CD4-positive, alpha-beta T cell treated with Interleukin-15 for 4 hours (primary cell): ENCODE measurements at places on chromosomes 1 and 21.
A peak's percentile ranks its signal among the peaks of the same experiment; 100 is the strongest.

DNA sequence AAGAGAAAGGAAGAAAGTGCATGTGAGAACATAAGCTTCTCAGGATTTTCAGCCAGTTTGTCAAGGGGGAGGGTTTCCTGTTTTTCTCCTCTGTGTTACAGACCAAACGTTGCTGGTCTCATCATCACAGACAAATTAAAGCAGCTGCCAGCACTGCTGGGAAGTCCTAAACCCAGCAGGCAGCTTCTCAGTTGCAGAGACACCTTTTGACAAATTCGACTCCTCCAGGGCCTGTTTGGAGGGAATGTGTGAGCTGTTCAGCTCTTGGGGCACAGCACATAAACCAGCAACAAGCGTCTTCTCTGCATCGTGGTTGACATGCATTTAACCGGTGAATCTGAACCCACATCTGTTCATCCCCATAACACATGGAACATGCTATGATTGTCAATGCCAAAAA is 454.6 kb upstream of the RUNX1 start:
- DNase-seq: peak; percentile 9

DNA sequence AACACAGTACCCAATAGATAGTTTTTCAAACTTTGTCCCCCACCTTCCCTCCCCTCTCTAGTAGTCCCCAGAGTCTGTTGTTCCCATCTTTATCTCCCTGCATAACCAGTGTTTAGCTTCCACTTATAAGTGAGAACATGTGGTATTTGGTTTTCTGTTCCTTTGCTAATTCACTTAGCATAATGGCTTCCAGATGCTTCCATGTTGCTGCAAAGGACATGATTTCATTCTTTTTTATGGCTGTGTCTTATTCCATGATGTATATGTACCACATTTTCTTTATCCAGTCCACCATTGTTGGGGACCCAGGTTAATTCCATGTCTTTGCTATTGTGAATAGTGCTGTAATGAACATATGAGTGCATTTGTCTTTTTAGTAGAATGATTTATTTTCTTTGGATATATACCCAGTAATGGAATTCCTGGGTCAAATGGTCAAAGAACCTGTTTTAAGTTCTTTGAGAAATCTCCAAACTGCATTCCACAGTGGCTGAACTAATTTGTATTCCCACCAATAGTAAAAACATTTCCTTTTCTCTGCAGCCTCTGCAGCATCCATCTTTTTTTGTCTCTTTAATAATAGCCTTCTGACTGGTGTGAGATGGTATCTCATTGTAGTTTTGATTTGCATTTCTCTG is 126.0 kb downstream of the AK5 start:
- no peak for DNase-seq

GRCh38 chr1:103788377-103788776 is 38.7 kb downstream of the AMY1C start:
- DNase-seq: no peak

DNA sequence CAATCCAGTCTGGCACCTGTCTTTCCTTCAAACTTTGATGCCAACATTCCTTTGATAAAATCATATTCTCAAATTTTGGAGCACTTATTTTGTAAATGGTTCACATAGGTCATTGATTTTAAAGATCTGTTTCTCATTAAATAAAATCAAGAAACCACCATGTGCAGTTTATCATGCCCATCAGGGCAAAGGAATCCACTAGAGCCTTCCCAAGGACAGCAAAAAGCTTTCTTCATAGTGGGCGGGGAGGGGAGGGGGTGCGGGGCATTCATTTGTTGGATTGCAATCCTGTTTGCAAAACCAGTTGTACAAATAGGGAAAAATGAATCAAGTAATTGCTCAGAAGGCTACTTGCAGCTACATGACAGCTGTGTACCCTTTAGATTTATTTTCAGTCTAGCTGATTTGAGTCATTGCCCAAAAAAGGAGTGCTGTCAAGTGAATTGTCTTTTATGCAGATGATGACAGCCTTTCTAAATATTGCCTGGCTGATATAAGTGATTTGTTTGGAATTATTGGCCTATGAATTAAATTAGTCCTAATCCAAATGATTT is 23.0 kb downstream of the LRRC8B start:
- DNase-seq: no peak

- DNase-seq: no peak
Measured at GRCh38 chr1:93340090-93340489, 5.6 kb upstream of the DR1 start.

DNA sequence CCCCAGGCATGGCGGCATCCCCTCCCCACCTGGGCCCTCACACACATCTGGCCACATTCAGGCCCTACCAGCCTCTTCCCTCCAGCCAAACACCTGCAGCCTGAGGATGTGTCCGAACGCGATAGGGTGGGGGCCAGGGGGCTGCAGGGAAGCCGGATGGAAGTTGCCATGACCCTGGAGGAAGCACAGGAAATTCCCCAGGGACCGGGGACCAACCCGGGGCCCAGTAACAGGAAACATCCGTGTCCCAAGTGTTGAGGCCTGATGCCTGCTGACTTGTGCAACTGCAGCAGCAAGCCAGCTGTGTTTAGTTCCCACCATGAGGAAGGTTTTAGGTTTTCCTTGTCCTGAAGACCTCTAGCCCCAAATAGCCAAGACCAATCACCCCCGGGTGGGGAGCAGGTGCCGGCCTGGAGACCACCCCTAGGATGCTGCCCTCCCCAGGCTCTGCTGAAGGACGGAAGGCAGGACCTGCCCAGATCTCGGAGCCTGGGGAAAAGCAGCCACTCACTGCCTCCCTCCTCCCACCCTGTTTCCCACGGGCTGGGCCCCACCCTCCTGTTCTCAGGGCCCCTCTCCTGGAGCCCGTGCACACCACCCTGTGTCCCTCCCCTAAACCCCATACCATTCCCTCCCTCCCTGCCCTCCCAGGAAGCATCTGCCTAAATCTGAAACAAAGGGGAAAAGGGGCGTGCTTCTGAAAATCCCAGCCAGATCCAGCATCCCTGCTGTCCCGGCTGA is 29.8 kb downstream of the MEGF6 start:
- DNase-seq: no peak

DNA sequence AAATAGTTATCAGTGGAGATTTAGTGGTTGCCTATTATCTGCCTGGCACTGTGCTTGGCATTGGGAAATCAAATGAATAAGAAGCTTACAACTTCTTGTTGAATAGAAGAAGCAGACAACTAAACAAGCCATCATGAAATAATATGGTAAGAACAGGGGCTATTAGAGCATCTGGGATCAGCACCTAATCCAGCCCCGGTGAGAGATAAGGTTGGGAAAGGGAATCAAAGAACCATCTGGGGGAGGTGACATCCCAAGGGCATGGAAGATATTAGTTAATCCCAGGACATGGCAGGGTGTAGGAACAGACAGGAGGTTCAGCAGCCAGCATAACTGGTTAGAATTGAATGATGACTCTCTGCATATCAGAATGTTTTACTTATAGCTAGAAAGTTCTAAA is 36.3 kb upstream of the SUCO start:
- no peak for DNase-seq

- no peak for DNase-seq
Measured at GRCh38 chr21:33266789-33267135, 595 bp downstream of the IL10RB start.

DNA sequence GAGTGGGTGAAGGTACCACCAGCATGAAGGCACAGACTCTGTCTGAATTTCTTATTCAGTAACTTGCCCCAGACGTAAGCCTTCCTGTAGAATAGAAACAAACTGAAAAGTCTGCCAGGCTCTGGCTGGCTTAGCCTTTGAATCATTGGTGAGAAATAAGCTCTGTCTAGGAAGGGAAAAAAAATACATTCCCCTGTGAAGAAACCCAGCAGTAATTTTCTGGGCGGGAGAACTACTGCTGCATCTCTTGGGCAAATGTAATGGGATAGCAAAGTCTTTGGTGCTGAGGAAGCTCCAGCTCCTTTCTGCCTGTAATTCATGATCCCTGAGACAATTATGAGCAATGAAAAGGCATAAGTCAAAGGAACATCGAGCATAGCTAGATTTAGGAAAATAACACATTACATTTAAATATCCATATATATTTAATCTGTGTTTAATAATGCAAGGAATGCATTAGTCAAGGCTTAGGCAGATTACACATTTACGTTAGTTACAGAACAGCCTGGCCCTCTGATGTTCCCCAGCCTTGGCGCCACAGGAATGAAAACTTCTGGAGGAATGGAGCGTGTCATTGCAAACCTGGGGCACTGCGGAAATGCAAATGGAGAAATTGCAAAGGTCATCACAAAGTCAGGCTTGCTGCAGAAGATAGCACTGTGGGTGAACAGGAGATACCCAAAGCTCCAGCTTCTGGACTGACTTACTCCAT is 216.3 kb upstream of the CAMK1G start:
- no peak for DNase-seq

DNA sequence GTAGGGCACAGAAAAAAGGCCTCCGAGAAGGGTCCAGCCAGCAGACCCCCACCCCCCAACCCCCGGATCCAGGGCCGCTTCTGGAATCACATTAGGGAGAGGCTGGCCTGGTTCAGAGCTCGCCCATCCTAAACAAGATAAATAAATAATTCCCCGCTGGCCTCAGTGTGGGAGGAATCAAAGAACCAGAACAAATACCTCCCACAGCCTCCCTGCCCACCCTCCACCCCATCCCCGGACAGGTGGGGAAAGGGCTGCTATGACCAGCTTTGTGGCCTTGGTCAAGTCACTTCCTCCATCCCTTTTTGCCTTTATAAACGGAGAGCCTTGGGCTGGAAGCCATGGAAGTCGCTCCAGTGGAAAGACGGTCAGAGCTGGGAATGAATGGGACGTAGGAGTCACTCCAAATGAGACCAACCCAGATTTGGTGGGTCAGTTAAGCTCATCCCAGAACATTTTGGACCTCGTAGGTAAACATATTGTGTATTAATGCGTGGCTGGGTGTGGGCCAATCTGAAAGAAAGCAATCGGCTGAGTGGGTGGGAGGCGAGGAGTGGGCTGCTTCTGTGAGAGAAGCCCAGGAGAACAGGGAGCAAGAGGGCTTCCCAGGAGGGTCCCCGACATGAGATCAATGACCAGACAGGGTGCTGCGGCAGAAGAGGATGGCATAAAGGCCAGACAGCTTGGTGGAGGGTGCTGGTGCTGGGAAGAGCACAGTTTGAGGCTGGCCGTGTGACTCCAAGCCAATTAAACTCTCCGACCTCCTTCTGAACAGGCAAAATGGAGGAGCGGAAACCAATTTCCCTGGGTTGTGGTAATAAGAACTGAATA is 63.3 kb downstream of the MEF2D start:
- DNase-seq: no peak

- peak; percentile 79 for DNase-seq
Measured at GRCh38 chr1:172638885-172639831, 19.7 kb upstream of the FASLG start.

DNA sequence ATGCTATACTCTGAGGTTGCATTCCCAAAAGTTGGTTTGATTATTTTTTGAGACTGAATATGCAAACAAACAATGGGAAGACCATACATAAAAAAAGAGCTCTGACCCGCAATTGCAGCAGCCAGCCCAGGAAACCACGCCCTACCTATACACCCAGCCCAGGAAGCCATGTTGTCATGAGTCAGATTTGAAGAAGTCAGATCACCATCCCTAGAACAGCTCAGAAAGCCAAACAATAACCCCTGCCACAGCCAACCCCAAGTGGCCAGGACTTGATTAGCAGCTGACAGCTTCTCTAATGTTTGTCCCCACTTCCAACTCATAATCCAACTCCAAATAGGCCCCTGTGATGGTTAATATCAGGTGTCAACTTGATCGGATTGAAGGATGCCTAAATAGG is 621.9 kb downstream of the NPHP4 start:
- DNase-seq: peak; percentile 66

GRCh38 chr1:229643996-229644745 is 18.1 kb downstream of the URB2 start:
- DNase-seq: no peak

- DNase-seq: no peak
Measured at GRCh38 chr1:176847052-176847451, 317.5 kb downstream of the ASTN1 start.

DNA sequence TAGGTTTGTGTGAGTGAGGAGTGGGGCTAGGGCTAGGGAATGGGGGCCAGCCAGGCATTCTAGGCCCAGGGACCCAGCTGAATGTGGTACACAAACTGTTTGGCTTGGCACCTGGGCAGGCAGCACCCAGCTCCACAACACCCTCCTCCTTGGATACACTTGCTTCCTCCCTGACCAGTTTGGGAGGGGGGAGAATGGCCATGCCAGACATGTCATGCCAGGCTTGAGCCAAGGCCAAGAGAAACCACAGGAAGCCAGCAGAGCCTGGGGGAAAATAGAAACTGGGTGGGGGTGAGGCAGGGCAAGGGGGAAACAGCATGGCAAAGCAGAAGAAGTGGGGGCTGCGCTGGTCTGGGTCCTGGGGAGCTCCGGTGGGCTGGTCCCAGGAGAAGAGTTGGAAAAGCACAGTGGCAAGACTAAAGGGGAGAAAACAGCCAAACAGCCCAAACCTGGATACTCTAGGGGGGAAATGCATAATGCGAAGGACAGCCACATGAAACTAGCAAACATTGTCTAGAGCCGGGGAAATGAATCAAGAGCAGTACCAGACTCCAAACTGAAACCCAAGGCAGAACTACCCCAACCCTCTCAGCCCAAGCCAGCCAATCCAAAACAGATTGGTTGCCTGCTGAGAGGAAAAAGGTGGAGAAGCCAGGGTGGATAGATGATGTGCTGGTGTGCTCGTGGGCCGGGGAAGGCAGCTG is 47.9 kb downstream of the LGR6 start:
- no peak for DNase-seq
